Dermis blood vessel endothelial cell (primary cell): ENCODE measurements at places on chromosomes 3 and 15. TPM values are rescaled to one million over a fixed set of nuclear protein-coding genes. Genes with fewer than 3 reads are reported as not detected.

DNA sequence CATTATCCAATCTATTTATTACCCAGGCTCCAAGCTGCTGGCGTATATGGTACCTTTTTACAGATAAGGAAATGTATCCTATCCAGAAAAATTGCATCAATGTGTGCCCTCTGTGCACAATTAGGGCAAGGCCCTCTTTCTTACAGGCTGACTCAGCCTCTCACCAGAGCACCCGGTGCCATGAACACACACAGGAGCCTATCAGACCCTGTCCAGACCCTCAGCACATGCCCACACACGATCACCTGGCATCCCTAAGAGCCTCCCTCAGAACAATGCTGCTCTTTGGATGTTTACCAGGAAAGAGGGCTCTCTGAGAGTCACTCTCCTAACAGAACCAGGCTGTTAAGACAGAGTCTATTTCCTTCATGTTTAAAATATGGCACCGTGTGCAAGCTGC lies 460.0 kb upstream of the TBL1XR1 start:
- DNase-seq: no peak

GRCh38 chr3:36743826-36744225 lies 20.5 kb downstream of the DCLK3 start:
- no peak for DNase-seq

DNA sequence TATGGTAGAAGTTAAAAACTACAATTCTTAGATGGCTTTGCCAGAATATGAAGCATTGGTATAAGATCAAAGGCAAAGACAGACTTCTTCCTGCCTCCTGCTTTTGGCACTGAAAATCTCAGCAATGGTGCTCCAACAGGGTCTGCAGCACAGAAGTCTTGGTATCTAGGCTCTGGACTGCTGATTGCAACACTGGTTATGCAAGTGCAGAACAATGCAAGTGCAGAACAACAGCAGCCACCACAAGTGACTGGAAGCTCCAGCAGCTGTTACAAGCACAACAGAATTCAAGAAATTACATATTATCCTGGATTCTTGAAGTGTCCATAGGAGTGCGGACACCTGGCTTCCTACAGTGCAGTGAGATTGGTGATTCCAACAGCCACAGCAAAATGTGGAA lies 33.7 kb downstream of the ZBTB20 start:
- DNase-seq: no peak

Gene PXK
- 22.7 and 30.6 TPM in 2 replicates for total RNA-seq

Gene APOD
- total RNA-seq: 16.2 and 27.1 TPM in 2 replicates

Gene TRIM42
- total RNA-seq: not detected in 2 replicates
